Hepatocyte (in vitro differentiated cells): ENCODE measurements at places on chromosomes 1 and 21. TPM values are rescaled to one million over a fixed set of nuclear protein-coding genes. Genes with fewer than 3 reads are reported as not detected.

OR6N1 gene
- total RNA-seq, result not detected in 2 replicates

BARHL2 gene
- total RNA-seq, result not detected in 2 replicates

AADACL4 gene
- total RNA-seq, result 0.20 TPM in 1 of 2 replicates, not detected in the other

HCRTR1 gene
- total RNA-seq, result 0.28 TPM in 1 of 2 replicates, not detected in the other

KRTAP12-1 gene
- total RNA-seq, result not detected in 2 replicates

GPR25 gene
- total RNA-seq, result not detected in 2 replicates

DNA sequence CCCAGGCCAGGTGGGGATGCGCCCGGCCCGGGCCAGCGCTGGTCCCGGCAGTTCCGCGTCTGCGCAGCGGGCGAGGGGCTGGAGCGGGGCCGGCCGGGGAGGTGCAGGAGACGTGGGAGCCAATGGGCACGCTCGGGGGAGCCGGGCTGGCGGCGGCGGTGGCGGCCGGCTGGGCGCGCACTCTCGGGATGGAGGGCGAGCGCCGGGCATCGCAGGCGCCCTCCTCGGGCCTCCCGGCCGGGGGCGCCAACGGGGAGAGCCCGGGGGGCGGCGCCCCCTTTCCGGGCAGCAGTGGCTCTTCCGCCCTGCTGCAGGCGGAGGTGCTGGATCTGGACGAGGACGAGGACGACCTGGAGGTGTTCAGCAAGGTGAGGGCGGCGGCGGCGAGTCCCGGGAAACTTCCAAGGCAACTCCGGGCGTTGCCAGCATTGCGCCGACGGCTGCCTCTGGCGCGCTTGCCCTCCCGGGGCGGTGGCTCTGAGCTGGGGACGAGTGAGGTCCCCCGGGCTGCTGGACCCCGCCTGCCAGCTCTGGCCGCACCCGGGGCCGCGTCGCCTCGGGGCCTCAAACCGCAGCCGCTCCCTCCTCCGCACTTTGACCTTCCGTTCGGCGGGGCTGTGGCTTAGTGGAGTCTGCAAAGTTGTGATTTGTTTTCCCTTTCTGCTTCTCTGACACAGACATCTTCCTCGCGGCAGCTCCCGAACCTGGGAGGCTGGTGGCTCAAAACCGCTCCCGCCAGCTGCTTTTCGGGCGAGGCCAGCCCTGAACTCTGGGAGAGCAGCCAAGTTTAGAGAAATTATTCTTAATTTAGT, at the start of gene SNX7:
Gene SNX7, plus strand, starts transcription at position 178 of the 812 bp plus-strand sequence. Its CDS starts 11 bp downstream, at position 189.
- peak; percentile 94 for DNase-seq
- H3K4me3 ChIP-seq, result peak within 1 kb of the TSS; percentile 81
- no peaks in the 10 kb centered on the region for H3K36me3 ChIP-seq
- H3K27ac ChIP-seq, result peak within 1 kb of the TSS; percentile 93
- H3K27me3 ChIP-seq, result no peaks in the 10 kb centered on the region
- peaks cover 6% of the 10 kb centered on the region for H3K4me1 ChIP-seq

GRCh38 chr1:58011978-58012377, 534.5 kb downstream of the OMA1 start:
- H3K36me3 ChIP-seq, result no peaks in the 10 kb centered on the region
- no peaks in the 10 kb centered on the region for H3K27me3 ChIP-seq
- H3K4me3 ChIP-seq, result no peak overlapping the region
- no peaks in the 10 kb centered on the region for H3K4me1 ChIP-seq
- no peak overlapping the region for H3K27ac ChIP-seq

DNA sequence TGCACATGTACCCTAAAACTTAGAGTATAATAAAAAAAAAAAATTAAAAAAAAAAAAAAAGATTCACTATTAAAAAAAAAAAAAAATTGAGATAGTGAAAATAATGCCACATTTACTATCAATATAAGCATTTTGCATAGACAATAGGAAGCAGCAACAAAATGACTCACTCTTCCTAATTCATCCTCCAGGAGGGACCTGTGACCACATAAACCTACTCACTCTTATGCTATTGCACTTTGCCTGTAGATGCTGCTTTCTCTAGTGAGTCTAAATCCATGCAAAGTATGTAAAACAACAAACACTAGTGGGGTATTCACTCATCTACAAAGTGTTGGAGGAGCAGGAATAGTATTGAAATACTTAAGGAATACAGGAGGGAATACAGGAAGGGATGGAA, 2.9 kb downstream of the OR10J5 start:
- no peak overlapping the region for H3K27ac ChIP-seq
- H3K4me3 ChIP-seq, result no peak overlapping the region
- no peaks in the 10 kb centered on the region for H3K27me3 ChIP-seq

- H3K27me3 ChIP-seq, result no peaks in the 10 kb centered on the region
- no peak for DNase-seq
Measured at GRCh38 chr1:8456991-8457390, 139.1 kb downstream of the SLC45A1 start.

GRCh38 chr1:63618011-63618410, 24.8 kb downstream of the PGM1 start:
- no peaks in the 10 kb centered on the region for H3K27me3 ChIP-seq
- no peak overlapping the region for H3K4me3 ChIP-seq
- no peak for DNase-seq
- no peaks in the 10 kb centered on the region for H3K36me3 ChIP-seq
- H3K4me1 ChIP-seq, result no peaks in the 10 kb centered on the region

- DNase-seq, result peak; percentile 22
- H3K27me3 ChIP-seq, result no peaks in the 10 kb centered on the region
- H3K36me3 ChIP-seq, result no peaks in the 10 kb centered on the region
- no peak overlapping the region for H3K4me3 ChIP-seq
Measured at GRCh38 chr1:191290441-191290840, 812.8 kb upstream of the BRINP3 start.

- peak; percentile 95 for DNase-seq
- H3K4me1 ChIP-seq, result peaks cover 25% of the 10 kb centered on the region
- H3K27ac ChIP-seq, result peak within 1 kb of the TSS; percentile 97
- H3K4me3 ChIP-seq, result peak within 1 kb of the TSS; percentile 77
- H3K36me3 ChIP-seq, result no peaks in the 10 kb centered on the region
- H3K27me3 ChIP-seq, result no peaks in the 10 kb centered on the region
Measured at GRCh38 chr21:15064576-15065391, at the start of gene NRIP1. Gene NRIP1, minus strand, starts transcription at chr21:15065000. Its CDS starts 96,808 bp downstream, at chr21:14968192.

- H3K4me1 ChIP-seq, result peaks cover 4% of the 10 kb centered on the region
- H3K27ac ChIP-seq, result no peak overlapping the region
- no peaks in the 10 kb centered on the region for H3K27me3 ChIP-seq
- DNase-seq, result no peak
Measured at GRCh38 chr1:154859786-154860155, 10.3 kb downstream of the KCNN3 start.

DNA sequence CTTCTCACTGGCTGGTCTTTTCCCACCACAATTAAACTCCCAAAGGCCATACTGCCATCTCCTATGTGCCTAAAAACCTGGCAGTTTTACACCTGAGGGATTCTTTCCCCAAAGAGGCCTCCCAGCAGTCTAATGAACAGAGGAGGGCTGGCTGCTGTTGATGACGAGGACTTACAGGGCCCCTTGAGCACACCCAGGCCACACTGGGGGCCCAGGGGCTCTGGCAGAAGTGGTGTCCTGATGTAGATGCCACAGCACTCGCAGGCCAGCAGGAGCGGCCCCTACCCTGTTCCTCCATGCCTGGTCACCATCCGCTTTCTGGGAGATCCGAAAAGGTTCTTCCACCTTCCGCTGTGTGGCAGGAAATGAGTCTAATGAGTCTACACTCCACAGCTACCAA, 24.2 kb downstream of the POFUT2 start:
- no peak overlapping the region for H3K27ac ChIP-seq
- H3K36me3 ChIP-seq, result no peaks in the 10 kb centered on the region

DNA sequence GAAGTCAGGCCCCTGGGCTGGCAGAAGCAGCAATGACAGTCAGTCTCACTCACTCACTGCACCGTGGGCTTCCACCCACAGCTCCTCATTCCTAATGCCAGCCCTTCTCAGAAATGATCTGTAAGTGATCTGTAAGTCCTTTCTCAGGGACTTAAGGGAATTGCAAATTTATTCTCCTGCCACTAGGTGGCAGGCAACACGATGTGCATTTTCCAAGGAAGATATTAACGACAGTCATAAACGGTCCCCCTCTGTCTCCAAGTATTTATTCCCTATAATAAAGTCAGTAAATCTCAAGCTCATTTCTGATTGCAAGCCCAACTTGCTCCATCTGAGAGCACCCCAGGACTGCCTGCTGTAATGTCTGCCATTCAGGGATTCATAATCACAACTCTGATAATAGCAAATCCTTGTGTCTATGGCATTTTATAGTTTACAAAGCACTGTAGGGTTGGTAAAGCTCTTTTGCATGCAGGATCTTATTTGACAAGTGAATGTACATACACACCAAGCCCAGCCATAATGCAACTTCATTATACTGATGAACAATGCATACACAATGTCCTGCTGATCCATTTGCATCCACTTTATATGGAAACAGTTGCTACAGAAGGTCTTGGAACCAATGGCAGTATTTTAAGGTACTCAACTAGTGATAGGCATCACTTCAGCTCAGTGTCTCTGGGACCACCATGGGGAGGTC, 380.5 kb upstream of the CAMK1G start:
- peaks cover under 1% of the 10 kb centered on the region for H3K27me3 ChIP-seq
- no peak overlapping the region for H3K27ac ChIP-seq
- peak; percentile 48 for DNase-seq
- H3K4me3 ChIP-seq, result no peak overlapping the region
- H3K36me3 ChIP-seq, result no peaks in the 10 kb centered on the region

DNA sequence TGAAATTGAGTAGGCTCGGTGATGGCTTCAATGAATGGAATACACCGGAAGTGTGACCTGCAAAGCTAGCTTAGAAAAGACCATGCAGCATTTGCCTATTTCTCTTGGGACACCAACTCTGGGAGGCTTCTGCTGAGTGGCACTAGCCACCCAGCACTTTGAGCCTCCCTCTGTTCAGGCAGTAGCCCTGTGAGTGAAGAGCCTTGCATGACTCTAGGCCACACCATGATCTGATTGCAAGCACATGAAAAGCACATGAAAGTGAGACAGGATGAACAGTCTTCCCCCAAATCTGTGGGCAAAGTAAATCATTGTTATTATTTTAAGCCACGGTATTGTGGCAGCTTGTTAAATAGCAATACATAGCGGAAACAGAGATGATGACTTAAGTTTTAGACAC, 2.8 kb downstream of the CD48 start:
- H3K36me3 ChIP-seq, result no peaks in the 10 kb centered on the region
- H3K4me3 ChIP-seq, result no peak overlapping the region
- peaks cover 4% of the 10 kb centered on the region for H3K4me1 ChIP-seq
- H3K27ac ChIP-seq, result no peak overlapping the region

- H3K27me3 ChIP-seq, result no peaks in the 10 kb centered on the region
- H3K4me1 ChIP-seq, result peaks cover 23% of the 10 kb centered on the region
- no peak overlapping the region for H3K27ac ChIP-seq
- H3K36me3 ChIP-seq, result no peaks in the 10 kb centered on the region
- H3K4me3 ChIP-seq, result no peak overlapping the region
- DNase-seq, result no peak
Measured at GRCh38 chr1:202038688-202039346, 28.4 kb downstream of the ELF3 start.

DNA sequence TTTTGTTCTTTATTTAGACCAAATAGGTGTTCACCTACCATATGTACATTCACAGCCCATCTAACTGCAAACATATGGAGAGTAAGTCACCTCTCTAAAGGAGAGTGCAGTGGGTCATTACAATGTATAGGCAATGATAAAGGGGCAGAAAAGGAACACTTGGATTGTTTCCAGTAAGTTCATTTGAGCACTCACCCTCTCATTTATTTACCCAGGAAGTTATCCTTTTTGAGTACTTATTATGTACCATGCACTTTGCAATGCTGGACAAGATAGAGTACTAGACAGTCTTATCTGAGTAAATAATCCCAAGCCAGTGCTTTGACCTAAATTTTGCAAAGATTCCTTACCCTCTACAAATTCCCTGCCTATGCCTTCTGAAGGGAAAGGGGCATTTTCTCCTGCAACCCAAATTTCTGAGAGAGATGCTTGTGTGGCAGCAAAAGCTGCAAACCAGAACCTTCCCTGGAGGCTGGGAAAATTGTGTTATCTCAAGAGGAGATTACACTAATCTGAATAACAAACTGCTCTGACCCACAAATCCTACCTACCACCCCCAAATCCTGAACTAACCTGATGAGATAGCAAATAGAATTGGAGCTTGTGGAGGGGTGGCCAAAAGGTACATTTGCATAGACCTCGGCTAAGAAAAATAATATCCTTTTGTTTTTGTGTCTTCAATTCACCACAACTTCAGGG, 18.6 kb upstream of the RGS8 start:
- H3K36me3 ChIP-seq, result no peaks in the 10 kb centered on the region
- no peaks in the 10 kb centered on the region for H3K27me3 ChIP-seq
- H3K27ac ChIP-seq, result no peak overlapping the region

GRCh38 chr1:37073152-37073853, 39.0 kb upstream of the GRIK3 start:
- no peak for DNase-seq
- H3K4me3 ChIP-seq, result no peak overlapping the region
- no peaks in the 10 kb centered on the region for H3K4me1 ChIP-seq
- no peaks in the 10 kb centered on the region for H3K27me3 ChIP-seq

GRCh38 chr1:111467865-111468716, 5.7 kb upstream of the C1orf162 start:
- no peak for DNase-seq
- no peaks in the 10 kb centered on the region for H3K36me3 ChIP-seq
- H3K4me1 ChIP-seq, result peaks cover 6% of the 10 kb centered on the region
- H3K27ac ChIP-seq, result peak overlapping the region; percentile 11

DNA sequence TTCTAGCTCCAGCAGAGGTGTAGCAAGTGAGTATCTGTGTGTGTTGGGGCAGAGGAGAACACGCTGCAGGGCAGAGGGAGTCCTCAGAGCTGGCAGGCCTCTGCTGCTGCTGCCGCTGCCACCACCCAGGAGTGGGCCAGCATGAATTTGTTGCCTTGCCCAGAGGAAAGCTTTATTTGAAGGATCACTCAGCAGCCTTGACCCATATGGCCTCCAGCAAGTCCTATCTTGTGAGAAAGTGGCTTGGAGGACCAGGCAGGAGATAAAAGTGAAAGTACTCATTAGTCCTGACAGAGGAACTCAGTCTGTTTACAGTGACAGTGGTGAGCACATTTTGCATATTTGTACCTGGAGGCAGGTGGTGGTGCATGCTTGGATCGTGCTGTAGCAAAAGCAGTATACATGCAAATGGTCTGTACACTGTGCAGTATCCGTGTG, 3.1 kb downstream of the TRAF5 start:
- no peaks in the 10 kb centered on the region for H3K36me3 ChIP-seq
- DNase-seq, result no peak
- H3K27me3 ChIP-seq, result no peaks in the 10 kb centered on the region
- H3K27ac ChIP-seq, result no peak overlapping the region
- no peak overlapping the region for H3K4me3 ChIP-seq
- peaks cover 18% of the 10 kb centered on the region for H3K4me1 ChIP-seq

GRCh38 chr1:53266038-53266437, 27.7 kb upstream of the MAGOH start:
- no peaks in the 10 kb centered on the region for H3K4me1 ChIP-seq
- H3K27ac ChIP-seq, result no peak overlapping the region
- no peaks in the 10 kb centered on the region for H3K27me3 ChIP-seq

- no peaks in the 10 kb centered on the region for H3K27me3 ChIP-seq
- no peak for DNase-seq
- H3K27ac ChIP-seq, result no peak overlapping the region
- H3K4me1 ChIP-seq, result no peaks in the 10 kb centered on the region
- no peak overlapping the region for H3K4me3 ChIP-seq
- no peaks in the 10 kb centered on the region for H3K36me3 ChIP-seq
Measured at GRCh38 chr1:167561753-167562152, 8.2 kb upstream of the CREG1 start.

DNA sequence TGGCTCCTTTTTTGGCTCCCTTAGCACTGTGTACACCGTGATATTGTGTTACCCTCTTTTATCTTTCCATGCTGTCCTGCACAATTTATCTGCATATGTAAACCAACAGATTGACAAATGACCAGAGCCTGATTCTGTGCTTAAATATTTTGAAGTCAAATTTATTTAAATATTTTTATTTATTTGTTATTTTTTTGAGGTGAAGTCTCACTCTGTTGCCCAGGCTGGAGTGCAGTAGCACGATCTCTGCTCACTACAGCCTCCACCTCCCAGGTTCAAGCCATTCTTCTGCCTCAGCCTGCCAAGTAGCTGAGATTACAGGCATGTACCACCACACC, 12.8 kb downstream of the PMF1 start:
- no peaks in the 10 kb centered on the region for H3K36me3 ChIP-seq
- DNase-seq, result no peak
- no peaks in the 10 kb centered on the region for H3K27me3 ChIP-seq
- H3K4me3 ChIP-seq, result no peak overlapping the region
